Hematopoietic multipotent progenitor cell treated with erythropoietin and hydrocortisone succinate and interleukin-3 and kit ligand, for 4 days (in vitro differentiated cells): ENCODE measurements at places on chromosomes 13 and 19.
A peak's percentile ranks its signal among the peaks of the same experiment; 100 is the strongest.

GRCh38 chr19:55441319-55441691 is 1.8 kb downstream of the SHISA7 start:
- DNase-seq, result peak; percentile 67

- peak; percentile 75 for DNase-seq
Observed at GRCh38 chr19:32201636-32202051, 143.8 kb upstream of the ZNF507 start.

GRCh38 chr13:78596399-78596735 is 7.0 kb downstream of the POU4F1 start:
- no peak for DNase-seq

DNA sequence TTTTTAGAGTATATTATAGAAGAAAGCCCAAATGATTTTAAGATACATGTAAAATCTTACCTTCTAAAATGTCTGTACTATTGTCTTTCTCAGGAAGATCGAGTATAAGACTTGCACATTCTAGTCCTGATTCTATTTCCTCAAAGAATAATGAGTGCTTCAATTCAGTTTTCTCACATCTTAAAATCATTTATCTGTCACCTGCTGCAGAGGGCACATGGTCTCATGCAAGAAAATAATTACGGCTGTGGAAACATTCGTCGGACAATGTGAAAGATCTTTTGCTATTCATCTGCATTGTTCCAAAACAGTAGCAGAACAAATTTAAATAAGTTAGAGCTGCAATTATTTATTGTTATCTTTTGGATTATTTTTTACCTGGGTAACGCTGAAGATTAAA is 1403.5 kb downstream of the PCDH9 start:
- no peak for DNase-seq

DNA sequence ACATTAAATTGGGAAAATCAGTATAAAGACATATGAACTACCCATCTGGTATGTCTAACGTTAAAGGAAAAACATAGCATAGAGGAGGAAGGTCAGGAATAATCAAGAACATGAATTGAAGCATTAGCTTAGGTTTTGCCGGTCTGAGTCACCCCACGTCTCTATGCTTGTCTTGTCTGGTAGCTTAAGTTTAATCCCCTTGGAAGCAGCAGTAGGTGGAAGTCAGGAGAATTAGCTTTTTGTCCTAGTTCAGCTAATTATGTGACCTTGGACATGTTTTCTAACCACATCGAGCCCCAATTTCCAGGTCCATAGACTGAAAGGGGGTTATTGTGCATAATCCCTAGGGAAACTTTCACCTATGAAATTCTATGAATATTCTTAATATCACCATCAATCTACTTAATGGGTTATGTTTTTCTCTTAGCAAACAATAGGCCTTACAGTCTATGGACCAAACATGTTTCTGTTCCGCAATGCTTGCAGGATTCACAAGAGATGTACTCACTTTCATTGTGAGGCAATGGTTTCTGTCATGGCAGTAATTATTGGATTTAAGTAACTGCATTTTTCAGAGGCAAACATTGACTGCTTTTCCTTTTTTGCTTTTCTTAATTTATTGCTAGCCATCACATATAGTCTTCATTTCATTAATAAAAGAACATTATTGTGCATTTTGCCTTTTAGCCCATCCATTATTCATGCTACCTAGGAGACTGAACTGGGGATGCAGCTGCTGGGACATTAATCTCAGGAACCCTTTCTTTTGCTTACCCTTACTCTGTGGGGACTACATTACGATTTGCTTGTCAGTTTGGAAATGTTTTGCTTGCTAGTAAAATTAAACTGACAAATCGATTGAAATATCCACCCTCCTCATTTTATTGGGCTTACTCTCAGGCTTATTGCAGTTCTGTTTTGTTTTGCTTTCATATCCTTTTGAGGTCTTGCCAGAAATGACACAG is 304.8 kb upstream of the MAB21L1 start:
- no peak for DNase-seq

GRCh38 chr19:31533114-31533513 is 183.9 kb upstream of the TSHZ3 start:
- no peak for DNase-seq

DNA sequence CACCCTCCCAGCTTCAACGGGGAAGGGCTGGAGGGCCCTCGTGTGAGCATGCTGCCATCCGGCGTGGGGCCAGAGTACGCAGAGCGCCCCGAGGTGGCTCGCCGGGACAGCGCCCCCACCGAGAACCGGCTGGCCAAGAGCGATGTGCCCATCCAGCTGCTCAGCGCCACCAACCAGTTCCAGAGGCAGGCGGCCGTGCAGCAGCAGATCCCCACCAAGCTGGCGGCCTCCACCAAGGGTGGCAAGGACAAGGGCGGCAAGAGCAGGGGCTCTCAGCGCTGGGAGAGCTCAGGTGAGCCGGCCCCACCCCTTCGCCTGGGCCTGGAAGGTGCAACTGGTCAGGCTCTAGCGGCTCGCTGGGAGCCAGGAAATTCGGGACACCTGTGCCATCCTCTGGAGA is 20.0 kb downstream of the PEX11G start:
- no peak for DNase-seq

GRCh38 chr19:47353307-47353712 is 4.2 kb downstream of the DHX34 start:
- no peak for DNase-seq

DNA sequence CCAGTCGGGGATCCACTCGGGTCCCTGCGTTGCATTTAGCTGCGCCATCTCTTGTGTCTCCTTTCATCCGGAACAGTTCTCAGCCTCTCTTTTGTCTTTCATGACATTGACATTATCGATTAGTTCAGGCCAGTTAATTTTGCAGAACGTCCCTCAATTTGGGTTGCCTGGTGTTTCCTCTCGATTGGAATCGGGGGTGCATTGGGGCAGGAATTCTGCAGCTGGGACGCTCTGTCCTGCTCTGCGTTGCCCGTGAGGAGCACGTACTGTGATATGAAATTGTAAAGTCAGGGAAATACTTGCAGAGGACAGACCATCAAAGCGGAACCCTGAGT is 22.4 kb downstream of the MARK4 start:
- no peak for DNase-seq

DNA sequence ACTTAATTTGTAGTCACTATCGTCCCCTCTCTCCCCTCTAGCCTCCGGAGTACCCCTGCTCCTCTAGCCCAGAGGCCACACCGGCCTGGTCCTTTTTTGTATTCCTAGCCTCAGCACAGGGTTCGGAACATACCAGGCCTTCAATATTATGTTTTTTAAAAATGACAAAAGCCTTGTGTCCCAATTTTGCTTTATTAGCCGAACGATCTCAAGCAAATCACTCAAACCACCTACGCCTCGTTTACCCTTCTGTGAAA is 463 bp upstream of the POMP start:
- DNase-seq, result peak; percentile 31

DNA sequence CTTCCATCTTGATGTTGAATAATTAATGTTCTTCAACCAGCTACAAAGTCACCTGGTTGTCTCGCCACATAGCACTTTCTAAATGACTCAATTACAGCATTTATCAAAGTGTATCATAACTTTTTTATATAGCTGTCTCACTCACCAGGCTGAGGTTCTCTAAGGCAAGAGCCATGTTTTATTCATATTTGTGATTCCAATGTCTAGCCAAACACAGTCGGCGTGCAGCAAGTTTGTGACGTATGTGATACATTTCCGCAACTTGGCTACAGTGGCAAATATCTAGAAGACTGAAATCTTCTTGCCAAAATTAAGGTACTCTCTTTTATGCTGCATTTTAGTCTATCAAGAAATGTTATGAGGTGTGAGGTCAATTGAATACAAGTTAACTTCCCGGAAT is 94.2 kb upstream of the WASF3 start:
- no peak for DNase-seq

DNA sequence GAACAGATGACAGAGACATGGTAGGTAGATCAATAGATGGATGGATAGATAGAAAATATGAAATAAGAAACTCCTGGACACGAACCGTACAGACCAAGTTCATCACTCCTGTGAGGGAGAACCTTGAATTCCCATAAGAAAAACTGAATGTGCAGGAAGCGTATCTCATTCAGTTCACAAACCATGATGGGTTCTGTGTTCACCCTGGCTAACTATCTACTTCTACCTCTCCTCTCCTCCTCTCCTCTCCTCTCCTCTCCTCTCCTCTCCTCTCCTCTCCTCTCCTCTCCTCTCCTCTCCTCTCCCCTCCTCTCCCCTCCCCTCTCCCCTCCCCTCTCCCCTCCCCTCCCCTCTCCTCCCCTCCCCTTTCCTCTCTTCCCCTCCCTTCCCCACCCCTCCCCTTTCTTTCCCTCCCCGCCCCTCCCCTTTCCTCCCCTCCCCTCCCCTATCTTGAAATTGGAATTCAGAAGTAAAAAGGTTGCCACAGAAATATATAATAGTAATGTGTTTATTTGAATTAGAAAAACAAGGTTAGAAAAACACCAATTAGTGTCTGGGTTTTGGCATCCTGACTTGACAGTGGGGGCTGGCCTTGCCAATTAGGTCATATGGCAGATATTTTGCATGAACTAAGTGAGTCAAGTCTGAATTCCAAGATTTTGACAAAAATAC is 75.9 kb downstream of the ANKRD10 start:
- no peak for DNase-seq

GRCh38 chr13:72290962-72291681 is 424.1 kb upstream of the DACH1 start:
- peak; percentile 27 for DNase-seq

- peak; percentile 90 for DNase-seq
Observed at GRCh38 chr13:106507560-106508274, 27.7 kb downstream of the EFNB2 start.

- peak; percentile 83 for DNase-seq
Observed at GRCh38 chr19:50358483-50359327, 6.7 kb downstream of the NAPSA start.

- no peak for DNase-seq
Observed at GRCh38 chr13:100870898-100871297, 196.3 kb upstream of the TMTC4 start.

- DNase-seq, result peak; percentile 60
Observed at GRCh38 chr13:94860981-94861407, 148.6 kb upstream of the SOX21 start.

DNA sequence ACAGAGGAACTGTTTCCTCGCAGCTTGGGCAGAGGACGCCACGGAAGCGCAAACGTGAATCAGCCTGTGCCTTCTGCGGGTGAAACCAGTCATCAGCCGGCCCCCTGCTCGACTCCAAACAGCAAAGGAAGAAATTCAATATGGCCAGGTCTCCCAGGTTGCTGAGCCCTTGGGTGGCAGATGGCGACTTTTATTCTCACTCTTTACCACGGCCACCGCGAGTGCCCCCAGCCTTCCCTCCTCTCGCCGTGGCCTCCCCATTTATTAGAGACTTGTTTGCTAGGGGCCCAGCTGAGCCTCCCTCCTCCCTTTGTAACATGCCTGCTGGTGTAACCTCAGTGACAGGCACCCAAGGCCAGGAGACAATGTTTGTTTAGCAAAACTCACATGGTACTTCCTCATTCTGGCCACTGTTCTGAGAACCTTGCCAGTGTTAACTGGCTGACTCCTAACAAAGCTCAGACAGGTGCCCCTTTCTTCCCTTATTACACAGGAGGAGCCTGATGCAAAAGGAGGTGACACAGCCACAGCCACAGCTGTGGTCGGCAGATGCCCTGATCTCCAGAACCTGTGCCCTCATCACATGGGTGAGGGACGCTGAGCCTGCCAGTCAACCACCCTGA is 5.8 kb downstream of the RAB20 start:
- DNase-seq, result peak; percentile 67

DNA sequence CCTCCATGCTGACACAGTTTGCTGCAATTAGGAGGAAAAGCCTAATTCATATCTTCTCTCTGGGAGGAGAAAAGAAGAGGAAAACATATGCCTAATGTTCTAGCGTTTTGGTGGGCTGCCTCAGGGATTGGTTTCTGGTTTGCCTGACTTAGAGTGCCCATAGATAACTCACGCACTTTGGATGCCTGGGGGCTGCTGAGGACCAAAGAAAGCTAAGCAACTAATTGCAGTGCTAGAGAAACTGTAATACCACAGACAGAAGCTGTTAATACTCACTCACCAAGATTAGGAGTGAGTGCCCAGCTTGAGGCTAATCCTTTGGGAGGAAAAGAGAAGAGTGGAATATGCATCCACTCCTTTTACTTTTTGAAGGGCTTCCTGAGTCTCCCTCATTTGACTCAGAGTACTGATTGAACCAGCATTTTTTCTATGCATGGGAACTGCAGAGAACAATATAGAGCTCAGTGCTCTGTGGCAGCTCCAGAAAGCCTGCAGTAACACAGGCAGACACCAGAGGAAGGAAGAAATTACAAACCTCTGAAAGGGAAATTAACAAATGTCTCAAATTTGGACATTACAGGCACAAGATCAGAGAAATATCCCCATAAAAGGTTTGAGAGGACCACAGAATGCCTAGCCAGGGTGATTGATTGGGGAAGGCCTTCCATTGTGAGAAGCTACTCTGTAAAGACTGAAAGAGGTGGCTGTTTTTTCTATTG is 666.4 kb downstream of the OLFM4 start:
- DNase-seq, result no peak

DNA sequence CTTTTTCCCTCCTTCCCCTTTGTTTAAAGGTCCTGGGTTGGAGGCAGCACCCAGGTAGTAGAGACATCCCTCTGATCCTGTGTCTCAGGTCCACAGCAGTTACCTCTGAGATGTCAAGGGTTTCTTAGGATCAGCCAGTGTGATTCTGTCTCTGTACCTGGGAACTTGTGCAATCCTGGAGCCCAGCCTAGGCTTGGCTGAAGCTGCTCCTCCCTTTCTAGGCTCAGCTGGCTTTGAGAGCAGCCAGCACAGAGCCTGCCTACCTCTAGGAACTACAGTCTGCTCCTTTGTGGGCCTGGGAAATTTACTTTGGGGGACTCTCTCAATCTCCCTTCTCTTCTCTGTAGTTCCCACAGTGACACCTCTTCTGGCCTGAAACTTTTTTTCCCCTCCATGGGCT is 171.6 kb downstream of the MTUS2 start:
- DNase-seq, result no peak

DNA sequence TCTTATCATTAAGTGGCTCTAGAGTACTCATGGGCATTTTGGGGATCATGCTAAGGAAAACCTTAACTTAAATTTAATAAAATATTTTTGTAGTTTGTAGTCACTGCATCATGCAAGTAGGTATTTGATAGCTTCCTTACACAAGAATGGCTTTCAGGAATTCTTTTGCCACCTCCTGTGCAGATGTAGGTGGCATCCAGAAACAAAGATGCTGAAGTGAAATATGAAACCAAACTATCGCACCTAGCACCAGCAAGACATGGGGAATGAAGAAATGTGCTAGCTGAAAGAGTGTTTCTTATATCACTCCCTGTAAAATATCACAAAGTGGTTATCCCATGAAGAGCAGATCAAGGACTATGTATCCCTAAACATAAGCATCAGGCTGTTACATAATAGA is 924.5 kb upstream of the PRR20A start:
- DNase-seq, result no peak

- no peak for DNase-seq
Observed at GRCh38 chr13:73844986-73845385, 289.2 kb downstream of the KLF12 start.

GRCh38 chr13:32045982-32046785 is 14.6 kb downstream of the FRY start:
- peak; percentile 89 for DNase-seq

- DNase-seq, result peak; percentile 60
Observed at GRCh38 chr19:10858204-10858828, 10.1 kb downstream of the C19orf38 start.

- DNase-seq, result peak; percentile 44
Observed at GRCh38 chr13:69565334-69565733, 542.3 kb upstream of the ATXN8OS start.

- DNase-seq, result peak; percentile 26
Observed at GRCh38 chr19:49635530-49636232, 4.3 kb downstream of the RRAS start.
